ENCODE measurements at places on chromosomes 13 and 19.
A peak's percentile ranks its signal among the peaks of the same experiment; 100 is the strongest.

DNA sequence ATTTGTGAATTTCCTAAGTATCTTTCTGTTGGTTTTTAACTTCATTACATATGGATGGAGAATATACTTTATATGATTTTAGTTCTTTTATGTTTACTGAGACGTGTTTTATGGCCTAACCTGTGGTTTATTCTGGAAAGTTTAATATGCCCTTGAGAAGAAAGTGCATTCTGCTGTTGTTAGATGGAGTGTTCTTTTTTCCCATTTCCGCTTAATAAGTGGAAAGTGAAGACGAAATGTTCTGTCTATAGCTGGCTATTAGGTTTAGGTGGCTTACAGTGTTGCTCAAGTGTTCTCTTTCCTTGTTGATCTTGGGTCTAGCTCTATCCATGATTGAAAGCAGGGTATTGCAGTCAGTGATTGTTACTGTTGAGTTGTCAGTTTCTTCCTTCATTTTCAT lies 17.2 kb upstream of the TIMM50 start:
- DNase-seq = no peak

DNA sequence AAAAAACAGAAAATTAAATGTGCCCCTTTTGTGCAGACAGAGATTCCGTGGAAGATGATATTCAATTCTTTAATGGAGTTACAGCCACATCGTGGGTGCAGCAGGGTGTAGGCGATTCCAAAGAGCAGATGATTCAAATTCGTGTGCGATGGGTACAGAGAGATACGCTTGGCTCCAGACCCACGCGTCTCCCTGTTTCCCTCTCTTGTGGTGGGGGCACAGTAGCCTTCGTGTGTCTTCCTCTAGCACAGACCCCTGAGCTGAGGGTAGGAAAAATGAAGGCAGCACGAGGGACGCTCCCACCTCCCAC lies 4.8 kb downstream of the TSPAN16 start:
- no peak for DNase-seq

DNA sequence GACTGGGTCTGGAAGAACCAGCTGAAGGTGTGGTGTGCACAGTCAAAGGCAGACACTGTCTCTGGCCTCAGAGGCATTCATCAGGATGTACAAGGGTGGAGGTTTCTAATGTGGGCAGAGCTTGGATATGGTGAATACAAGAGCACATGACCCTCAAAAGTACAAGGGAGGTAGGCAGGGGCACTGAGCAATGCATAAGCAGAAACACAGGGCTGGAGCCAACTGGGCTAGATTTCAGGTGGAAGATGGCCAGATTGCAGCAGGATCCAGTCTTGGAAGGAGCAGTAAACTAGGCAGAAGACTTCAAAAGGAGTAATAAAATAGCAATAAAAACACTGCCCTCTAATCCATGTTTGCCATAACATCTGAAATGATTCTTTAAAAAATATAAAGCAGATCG lies 417.1 kb downstream of the OLFM4 start:
- no peak for DNase-seq

- no peak for DNase-seq
Observed at GRCh38 chr19:56699552-56699951, 28.0 kb upstream of the ZNF835 start.

GRCh38 chr19:17160908-17161307 lies 54.2 kb upstream of the USE1 start:
- DNase-seq = no peak

GRCh38 chr13:99310382-99311031 lies 3.3 kb upstream of the GPR183 start:
- DNase-seq = peak; percentile 50

- DNase-seq = no peak
Observed at GRCh38 chr13:109983447-109983846, 197.1 kb upstream of the IRS2 start.

DNA sequence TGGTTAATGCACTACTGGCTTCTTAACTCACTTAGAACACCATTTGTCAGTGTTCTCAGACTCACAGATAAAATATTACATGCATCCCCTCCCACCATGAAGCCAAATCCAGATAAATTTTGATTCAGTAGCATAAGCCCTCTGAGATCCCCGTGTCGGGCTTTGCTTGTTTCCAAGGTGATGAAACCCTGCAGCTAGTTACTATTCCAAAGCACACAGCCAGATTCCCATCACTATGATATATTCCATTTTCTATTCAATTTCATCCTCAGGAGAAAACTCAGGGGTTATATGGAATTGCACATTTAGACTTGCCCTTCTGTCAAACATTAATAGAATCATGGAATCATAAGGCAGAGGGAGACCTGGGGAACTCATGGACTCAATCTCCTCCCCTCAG lies 9.4 kb upstream of the FAM124A start:
- DNase-seq = no peak

DNA sequence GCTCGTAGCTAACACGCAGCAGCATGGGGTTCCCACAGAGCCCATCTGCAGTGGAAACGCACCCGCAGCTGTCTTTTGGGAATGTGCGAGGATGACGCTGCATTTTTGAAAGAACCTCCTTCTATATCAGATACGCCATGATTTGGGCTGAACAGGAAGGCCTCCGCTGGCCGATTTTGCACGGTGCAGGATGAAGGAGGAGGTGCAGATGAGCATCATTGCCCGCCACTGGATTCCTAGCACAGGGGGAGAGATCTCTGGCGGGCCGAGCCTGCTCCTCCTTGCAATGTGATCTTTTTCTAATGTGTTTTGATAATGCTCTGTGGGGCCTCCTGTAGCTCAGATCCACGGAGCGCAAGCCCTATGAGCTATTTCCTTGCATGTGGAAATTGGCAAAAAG lies 55.5 kb downstream of the EFNB2 start:
- DNase-seq = no peak

- DNase-seq = no peak
Observed at GRCh38 chr13:36848199-36848982, 29.4 kb downstream of the RFXAP start.

DNA sequence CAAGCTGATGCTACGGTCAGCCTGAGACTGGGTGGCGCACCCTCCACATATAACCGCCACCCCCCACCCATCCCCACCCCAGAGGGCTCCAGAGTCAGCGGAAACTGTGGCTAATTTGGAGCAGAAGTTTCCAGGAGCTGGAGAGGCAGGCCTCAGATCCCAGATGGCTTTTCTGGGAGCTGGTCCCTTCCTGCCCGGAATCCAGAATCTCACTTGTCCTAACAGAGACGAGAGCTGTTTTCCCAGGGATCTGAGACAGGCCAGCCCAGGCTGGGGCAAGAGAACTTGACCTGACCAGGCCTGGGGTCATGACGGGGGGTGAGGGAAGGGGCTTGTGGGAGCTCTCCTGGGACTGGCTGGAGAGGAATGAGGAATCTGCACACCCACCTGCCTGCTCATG lies 6.5 kb downstream of the EPHX3 start:
- no peak for DNase-seq

- no peak for DNase-seq
Observed at GRCh38 chr13:37277435-37278144, 172.1 kb upstream of the CSNK1A1L start.

DNA sequence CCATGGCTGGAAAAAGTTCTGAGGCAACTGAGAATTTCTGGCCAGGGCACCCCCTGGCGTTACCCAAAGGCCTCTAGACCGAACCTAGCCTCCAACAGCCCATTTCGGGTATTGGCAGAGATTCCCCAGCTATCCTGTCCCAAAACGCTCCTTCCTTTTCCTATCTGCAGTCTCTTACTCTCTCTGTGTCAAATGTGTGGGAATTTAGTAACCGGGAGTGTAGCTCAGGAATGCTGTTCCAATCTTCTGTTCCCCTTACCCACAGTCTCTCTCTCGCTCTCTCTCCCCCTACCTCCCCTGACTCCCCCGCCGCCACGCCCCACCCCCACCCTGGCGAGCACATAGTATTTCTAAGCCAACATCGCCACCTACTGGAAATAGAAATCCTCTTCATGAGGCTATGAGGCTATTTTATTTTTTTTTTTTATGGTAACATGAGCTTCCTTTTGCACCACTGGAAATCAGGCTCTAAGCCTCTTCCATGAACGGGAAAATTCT lies 27.0 kb downstream of the OXGR1 start:
- DNase-seq = no peak

DNA sequence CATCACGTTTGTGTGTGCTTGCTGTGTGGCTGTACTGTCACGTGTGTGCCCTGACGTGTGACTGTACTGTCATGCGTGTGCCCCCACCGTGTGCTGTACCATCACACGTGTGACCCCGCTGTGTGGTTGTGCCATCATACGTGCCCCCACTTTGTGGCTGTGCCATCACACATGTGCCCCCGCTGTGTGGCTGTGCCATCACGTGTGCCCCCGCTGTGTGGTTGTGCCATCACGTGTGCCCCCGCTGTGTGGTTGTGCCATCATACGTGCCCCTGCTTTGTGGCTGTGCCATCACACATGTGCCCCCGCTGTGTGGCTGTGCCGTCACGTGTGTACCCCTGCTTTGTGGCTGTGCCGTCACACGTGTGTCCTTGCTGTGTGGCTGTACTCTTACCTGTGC lies 25.7 kb downstream of the TFDP1 start:
- no peak for DNase-seq

DNA sequence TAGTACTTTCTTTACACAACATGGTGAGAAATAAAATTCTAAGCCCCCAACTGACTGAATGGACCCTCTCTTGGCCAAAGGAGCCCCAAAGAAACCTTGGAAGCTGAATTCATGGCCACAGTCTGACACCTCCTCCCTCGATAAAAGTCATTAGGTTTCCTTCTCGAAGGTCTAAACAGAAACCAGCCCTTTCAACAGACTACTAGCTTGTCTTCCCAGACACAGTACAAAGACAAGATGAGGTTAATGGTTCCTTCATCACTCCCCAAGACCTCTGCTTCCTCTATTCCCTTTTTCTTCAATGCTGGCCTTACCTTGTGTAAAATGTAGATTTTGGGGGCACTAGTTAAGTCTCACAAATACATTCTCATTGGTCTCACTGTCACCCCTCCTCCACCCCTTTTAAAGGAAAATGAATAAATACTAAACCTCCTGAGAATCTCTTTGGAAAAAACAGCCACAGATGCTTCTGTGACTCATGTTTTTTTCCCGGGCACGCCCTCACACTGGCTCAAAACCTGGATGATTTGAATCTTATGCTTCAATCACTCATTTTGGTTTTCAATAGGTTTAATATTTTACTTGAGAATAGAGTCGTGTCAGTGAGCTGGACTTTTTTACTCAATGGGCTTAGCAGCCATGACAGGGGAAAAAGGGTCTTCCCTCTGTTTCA lies 65.8 kb upstream of the MED4 start:
- no peak for DNase-seq

DNA sequence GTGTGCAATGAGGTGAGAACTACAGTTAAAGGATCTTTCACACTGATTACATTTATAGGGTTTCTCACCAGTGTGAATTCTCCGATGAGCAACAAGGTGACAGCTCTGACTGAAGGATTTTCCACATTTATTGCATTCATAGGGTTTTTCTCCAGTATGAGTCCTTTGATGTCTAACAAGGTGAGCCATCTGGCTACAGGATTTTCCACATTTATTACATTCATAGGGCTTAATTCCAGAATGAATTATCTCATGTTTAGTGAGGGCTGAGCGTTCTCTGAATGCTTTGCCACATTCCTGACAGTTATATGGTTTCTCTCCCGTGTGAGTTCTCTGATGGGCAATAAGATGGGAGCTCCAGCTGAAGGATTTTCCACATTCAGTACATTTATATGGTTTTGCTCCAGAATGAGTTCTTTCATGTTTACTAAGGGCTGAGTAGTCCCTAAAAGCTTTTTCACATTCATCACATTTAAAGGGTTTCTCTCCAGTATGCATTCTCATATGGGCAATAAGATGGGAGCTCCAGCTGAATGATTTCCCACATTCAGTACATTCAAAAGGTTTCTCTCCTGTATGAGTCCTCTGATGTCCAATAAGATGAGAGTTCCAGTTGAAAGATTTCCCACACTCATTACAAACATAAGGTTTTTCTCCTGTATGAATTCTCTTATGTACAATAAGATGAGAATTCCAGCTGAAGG lies 4.4 kb upstream of the C19orf18 start:
- DNase-seq = no peak

DNA sequence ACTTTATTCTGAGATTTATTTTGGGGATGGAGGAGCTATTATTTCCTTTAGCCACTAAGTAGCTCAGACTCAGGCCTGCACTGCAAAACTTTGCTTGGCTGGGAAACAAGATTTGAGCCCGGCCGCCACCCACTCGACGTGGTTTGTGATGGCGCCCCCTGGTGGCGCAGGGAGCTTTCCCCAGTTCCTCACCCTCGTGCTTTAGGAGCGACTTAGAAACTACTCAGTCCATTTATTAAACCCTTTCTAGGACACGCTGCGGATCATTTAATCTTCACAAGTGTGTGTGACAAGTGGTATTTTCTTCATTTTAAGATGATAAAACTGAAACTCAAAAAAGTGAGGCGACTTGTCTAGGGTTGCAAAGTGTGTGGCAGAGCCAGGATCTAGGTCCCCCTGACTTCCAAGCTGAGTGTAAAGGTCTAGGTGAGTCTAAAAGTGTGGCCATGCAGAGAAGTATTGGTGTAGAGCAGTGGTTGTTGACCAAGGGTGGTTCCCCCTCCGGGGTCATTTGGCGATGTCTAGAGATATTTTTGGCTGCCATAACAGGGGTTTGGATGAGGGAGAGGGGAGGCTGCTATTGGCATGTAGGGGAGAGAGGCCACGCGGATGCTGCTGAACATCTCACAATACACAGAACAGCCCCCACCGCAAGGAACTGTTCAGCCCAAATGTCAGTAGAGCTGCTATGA lies 2.2 kb downstream of the CXCL17 start:
- no peak for DNase-seq

GRCh38 chr19:8589177-8589714 lies 12.0 kb upstream of the MYO1F start:
- no peak for DNase-seq

GRCh38 chr19:40300668-40301067 lies 15.5 kb upstream of the AKT2 start:
- no peak for DNase-seq

DNA sequence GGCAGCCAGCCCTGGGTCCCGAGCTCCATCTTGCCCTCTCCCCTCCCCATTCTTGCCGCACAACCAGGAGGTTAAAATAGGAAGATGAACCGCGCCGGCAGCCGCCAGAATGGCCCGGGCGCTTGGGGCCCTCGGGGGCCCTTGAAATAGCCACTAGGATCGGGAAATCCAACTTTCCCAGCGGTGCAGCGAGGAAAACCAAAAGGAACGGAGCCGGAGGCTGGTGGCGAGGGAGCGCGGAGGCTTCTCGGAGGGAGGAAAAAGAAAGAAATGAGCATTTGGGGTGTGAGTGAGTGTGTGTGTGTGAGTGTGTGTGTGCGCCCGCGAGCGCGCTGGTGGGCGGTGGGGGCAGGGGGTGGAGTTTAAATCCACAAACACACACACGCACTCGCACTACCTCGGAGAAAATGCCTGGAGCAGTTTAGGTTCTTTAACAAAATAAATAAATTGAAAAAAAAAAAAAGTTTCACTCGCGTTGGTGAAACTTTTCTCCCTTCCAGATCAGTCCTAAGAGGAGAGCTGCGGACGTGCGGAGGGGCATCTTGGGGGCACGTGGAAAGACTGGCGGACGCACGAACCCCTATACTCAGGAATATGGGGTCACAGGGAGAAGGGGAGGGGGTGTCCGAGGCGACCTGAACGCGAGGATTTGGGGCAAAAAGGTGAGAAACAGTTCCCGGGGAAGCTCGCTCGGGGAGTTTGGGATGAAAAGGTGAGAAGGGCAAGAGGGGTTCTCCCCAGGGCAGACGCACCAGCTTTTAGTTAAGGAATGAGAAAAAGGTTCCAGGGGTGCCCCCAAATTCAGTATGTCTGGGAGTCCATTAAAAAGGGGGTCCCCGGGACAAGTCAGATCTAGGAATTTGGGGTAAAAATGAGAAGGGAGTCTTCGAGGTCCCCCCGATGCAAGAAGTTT lies 1.3 kb downstream of the RFX2 start:
- DNase-seq = peak; percentile 67

All from AG09319 (cell line).